ENCODE measurements at places on chromosomes 12 and 14.

GRCh38 chr14:55297611-55298499 lies 26.6 kb downstream of the FBXO34 start:
- DNase-seq: peak; percentile 72

DNA sequence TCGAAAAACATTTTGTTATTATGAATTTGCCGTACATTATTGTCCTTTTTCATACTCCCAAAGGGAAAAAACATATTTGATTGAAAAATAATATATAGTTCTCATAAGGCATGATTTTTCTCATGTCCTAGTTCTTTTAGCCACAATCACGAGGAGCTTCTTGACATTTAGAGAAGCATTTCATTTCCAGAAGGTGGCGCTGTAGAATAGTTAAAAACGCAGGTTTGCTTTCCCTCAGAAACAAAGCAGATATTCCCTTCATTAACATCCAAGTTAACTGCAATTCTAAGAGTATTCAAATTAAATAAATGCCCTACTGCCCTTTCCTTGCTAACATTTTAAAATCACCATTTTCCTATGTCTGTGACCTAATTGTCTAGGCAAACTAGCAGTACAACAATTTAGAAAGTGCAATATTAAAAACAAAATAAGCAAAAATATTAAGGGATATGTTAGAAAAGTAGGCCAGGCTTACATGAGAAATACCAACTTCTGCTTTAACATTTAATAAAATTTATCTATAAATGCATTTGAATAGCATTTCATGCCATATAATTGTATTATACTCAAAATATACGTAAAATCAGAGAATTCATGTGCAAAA lies 10.9 kb upstream of the PIK3C2G start:
- DNase-seq: no peak

DNA sequence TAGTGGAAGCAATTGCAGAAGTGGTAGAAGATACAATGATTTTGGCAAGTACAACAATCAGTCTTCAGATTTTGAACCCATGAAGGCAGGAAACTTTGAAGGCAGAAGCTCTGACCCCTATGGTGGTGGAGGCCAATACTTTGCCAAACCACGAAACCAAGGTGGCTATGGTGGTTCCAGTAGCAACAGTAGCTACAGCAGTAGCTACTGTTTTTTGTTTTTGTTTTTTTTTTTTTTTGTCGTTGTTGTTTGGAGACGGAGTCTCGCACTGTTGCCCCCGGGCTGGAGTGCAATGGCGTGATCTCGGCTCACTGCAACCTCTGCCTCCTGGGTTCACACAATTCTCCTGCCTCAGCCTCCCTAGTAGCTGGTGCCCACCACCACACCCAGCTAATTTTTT lies 47.4 kb downstream of the IFNG-AS1 start:
- DNase-seq: no peak

DNA sequence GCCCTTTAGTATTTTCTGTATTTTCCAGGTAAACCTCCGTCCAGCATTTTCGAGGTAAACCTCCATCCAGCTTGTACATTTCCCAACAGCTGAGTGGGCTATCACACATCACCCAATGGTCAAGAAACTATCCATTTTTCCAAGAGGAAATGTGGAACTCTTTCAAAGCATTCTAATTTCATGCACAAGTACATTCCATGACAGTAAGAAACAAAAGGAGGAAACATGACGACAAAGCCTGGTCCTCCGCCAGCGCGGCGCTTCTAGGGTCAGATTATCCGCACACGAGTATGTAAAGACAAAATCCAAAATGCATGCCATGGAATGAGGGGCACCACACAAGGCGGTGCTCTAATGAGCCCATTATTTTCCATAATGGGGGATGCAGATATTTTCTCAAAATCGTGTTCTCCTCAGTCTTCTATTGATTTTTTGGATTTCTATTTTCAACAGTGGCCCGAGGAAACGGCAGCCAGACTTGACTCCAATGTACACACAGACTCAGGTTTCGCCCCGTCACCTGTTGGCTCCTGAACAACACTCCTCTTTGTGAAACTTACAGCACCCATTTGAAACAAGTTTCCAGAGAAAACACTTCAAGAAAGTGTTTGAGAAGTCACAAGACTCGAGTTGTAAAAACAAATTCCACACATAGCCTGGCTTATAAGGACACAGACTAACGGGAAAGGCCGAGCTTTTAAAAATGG lies 107.4 kb downstream of the PRICKLE1 start:
- DNase-seq: no peak

- no peak for DNase-seq
These were observed 161.6 kb upstream of the ALG10B start for GRCh38 chr12:38155020-38155395.

DNA sequence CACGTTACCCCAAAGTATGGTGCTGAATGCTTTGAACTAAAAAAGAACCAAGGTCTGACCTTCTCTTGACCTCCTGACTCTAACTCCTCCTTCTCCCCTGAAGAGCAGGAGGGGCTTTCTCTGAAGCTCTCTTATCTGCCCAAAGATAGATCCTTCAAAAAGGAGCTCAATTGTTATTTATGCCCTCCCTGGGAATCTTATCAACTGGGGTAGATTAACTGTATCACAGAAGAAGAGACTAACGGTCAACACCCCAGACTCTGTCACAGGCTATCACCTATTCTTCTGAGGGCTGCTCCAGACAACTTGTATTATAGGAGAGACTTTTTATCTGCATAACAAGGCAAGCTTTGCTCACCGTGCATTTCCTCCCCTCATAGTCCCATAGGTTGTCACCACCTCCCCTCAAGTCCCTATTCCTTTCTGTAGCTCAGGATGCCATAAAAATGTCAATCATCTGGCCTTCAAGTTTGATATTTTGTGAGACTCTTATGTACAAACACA lies 86.6 kb downstream of the PAPLN start:
- DNase-seq: no peak

- no peak for DNase-seq
These were observed 55.6 kb downstream of the TRMT5 start for GRCh38 chr14:60925286-60925685.

GRCh38 chr12:1872001-1872400 lies 46.5 kb downstream of the CACNA2D4 start:
- DNase-seq: no peak

- DNase-seq: no peak
These were observed 216.3 kb upstream of the FLRT2 start for GRCh38 chr14:85313560-85314207.

DNA sequence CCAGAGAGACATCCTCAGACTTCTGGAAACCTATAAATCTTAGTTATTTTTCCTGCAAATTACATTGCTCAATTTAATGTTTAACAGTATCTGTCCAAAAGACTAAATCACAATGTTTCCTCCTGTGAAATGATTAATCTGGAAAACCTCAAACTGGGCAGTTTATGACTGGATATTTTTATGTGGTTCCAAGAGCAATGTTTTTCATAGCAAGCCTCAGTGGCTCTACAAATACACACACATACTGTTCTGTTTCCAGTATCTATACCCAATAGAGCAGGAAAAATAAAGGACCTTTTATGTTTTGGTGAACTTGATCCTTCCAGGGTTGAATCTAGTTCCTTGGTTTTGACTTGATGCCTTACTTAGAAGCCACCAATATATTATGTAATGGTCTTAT lies 9.2 kb downstream of the NID2 start:
- DNase-seq: no peak

DNA sequence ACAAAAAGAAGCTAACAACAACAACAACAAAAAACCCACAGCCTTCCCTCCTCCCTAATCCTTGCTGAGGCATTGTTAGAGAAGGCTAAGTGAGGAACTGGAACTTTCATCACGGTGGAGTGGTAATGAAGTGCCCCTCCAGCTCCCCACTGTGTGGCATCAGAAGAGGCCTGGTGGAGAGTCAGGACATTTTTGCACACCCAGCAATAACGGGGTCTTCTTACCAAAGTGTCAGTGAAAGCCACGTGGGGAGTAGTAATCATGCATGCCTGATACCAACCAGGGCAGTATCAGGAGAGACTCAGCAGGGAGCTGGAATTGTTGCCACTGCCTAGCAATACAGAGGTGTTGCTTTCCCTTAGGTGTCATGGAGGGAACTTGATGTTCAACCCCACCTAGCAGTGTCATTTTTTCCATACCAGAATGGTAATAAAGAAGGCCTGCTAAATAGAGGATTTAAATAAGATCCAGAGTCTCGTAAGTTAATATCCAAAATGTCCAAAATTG lies 299.7 kb upstream of the RGS6 start:
- DNase-seq: no peak

- no peak for DNase-seq
These were observed 414.0 kb upstream of the FLRT2 start for GRCh38 chr14:85115921-85116320.

DNA sequence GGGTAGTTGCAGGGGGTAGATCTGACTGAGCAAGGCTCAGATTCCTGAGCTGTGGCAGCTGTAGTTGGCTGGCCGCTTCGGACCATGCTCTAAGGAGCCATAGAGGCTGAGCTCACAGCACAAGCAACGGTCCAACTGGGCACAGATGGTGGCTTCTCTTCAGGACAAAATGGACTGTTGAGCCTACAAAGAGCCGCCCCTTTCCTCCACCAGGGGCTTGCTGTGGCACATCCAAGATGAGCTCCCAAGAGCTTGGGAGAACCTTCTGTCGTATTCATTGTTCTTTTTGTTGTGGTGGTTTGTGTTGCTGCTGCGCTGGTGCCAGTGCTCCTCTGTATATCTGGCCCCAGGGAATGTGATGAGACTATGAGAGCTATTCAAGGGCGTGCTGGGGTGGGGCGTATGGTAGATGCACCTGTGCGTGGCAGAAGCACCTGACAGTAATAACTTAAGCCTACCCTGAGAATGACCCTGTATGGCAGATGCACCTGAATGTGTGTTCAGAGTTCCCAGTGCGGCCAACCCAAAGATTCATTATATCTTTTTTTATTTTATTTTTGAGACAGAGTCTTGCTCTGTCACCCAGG lies 17.8 kb upstream of the LGALS3 start:
- no peak for DNase-seq

- no peak for DNase-seq
These were observed 63.2 kb downstream of the AMN start for GRCh38 chr14:102985665-102986064.

DNA sequence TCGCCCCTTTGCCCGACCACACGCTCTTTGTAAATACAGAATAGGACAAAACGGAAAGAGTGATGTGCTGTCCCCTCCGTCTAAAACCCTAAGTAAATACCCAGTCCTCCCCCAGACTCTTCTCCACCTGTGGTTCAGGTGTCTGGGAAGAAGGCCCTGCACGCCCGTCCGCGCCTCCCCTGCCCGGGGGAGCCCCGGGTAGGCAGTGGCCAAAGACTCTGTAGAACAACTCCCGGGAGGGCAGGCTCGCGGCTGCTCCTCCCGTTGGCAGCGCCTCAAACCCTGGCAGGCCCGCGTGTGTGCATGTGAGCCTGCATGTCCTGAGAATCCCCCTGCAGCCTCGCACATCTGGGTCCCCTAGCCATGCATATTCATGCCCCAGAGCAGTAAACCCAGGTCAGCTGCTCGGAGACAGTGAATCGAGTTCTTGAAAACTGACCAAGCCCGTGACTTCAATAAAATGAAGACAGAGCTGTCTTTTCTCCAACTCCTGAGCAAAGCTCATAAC lies 165.8 kb downstream of the MON2 start:
- peak; percentile 6 for DNase-seq

DNA sequence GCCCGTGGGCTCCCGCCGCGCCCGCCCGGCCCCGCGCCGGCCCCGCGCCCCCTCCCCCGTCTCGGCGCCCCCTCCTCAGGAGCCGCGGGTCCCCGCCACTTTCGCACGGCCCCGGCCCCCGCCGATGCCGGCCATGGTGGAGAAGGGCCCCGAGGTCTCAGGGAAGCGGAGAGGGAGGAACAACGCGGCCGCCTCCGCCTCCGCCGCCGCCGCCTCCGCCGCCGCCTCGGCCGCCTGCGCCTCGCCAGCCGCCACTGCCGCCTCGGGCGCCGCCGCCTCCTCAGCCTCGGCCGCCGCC lies 263 bp downstream of the RCOR1 start:
- DNase-seq: no peak

DNA sequence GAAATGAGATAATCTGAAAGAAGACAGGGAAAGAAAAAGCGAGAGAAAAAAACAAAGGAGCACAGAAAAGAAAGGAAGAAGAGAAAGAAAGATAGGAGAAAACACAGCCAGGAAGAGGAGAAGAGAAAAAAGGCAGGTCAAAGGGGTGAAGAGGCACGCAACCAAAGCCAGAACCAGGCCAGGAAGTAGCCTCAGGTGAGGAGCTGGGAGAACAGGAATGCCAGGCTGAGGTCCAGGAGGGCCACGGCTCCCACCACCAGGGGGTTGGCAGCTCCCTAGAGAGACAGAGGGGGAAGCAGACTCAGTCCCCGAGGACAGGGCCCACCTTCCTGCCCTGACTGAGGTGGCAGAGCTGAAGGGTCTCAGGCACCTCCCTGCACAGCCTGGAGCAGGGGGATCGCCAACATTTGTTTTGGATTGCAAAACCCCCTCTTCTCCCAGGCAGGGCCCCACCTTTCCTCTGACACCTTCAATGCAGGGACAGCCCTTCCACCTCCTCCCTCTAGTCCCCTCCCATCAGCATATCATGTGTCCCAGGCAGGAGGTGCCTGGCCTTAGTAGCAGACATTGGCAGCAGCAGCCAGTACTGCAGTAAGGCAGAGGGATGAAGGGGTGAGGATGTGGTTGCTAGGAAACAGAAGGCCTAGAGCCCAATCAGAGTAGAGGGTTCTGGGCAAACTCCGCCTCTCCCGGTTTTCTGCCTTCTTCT lies 2.0 kb upstream of the AP1G2 start:
- DNase-seq: peak; percentile 54

GRCh38 chr14:90495357-90496276 lies 98.8 kb downstream of the CALM1 start:
- DNase-seq: peak; percentile 58

DNA sequence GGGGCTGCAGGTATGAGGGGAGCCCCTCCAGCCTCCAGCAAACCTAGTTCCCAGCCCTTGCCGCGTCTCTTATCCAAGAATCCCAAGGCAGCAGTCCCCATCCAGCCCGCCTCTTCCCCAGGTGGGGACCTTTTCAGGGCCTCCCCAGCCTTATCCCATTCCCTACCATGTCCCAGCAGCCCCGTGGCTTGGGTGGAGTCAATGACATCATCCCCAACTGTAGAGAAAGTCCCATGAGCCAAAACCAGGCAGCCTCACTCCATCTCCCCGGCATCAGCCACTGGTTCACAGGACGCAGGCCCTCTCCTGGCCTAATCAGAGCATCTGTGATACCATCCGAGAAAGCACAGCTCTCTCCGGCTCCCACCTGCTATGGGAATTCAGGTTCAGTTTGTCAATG lies 131.0 kb downstream of the NCOR2 start:
- DNase-seq: no peak

DNA sequence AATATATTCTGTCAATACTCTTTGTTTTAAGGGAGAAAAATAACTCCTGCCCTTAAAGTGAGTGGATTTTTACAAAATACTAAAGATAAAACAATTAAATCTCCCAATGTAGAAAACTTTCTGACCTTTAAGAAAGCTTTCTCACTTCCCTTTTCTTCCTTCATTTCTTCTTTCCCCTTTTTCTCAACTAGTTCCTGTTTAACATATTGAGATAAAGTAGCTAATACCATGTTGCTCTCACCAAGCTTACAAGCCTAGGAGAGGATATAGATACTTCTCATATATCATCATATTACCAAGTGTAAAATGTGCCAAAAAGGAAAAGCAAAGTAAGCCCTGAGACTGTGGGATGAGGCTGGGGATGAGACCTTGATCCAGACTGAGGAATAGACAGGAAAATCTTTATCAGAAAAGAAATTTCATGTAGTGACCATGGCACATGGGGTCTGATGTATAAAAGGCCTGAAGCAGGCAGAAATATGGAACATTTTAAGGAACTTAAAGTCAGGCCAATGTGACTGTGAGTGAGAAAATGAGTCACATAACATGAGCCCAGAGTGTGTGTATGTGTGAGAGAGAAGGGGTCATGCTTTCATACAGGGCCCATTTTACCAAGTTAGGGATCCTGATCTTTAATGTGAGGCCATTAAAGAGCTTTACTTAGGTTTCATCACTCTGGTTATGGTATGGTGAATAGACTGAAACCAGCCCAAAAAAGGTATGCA lies 1.6 kb upstream of the RPL10L start:
- DNase-seq: no peak

All from CD4-positive, CD25-positive, alpha-beta regulatory T cell (primary cell).